H1 (cell line): ENCODE measurements at places on chromosomes 2 and 18. TPM values are rescaled to one million over a fixed set of nuclear protein-coding genes. Genes with fewer than 3 reads are reported as not detected.

- H3K27ac ChIP-seq: no peak overlapping the region
- H3K4me1 ChIP-seq: no peaks in the 10 kb centered on the region
- DNase-seq: no peak
- H3K4me3 ChIP-seq: no peak overlapping the region
- H3K36me3 ChIP-seq: no peaks in the 10 kb centered on the region
Measured at GRCh38 chr2:66790651-66791181, 355.8 kb downstream of the MEIS1 start.

DNA sequence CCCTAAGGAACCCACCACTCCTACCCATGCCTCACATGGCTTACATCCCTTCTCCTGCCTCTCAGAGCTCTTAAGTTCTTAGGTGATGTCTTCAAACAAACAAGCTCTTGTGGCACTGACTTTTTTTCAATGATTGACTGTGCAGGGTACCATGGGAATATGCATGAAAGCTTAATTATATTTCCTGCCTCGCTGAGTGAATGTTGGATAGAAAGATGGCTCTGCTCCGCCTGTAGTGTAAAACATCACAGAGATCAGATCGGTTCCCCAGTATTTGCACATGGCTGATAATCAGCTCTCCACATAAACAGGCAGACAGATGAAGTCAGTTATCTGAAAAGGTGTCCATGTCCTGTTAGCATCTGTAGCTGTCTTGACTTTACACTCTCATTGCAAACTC lies 820.8 kb downstream of the TDRD15 start:
- no peak for DNase-seq
- no peak overlapping the region for H3K4me3 ChIP-seq
- H3K27me3 ChIP-seq: no peaks in the 10 kb centered on the region
- no peaks in the 10 kb centered on the region for H3K4me1 ChIP-seq
- H3K27ac ChIP-seq: no peak overlapping the region
- no peaks in the 10 kb centered on the region for H3K36me3 ChIP-seq

GRCh38 chr18:8586941-8587340 lies 22.3 kb upstream of the RAB12 start:
- H3K4me3 ChIP-seq: no peak overlapping the region
- H3K27ac ChIP-seq: no peak overlapping the region
- DNase-seq: no peak
- H3K36me3 ChIP-seq: no peaks in the 10 kb centered on the region
- H3K27me3 ChIP-seq: no peaks in the 10 kb centered on the region

DNA sequence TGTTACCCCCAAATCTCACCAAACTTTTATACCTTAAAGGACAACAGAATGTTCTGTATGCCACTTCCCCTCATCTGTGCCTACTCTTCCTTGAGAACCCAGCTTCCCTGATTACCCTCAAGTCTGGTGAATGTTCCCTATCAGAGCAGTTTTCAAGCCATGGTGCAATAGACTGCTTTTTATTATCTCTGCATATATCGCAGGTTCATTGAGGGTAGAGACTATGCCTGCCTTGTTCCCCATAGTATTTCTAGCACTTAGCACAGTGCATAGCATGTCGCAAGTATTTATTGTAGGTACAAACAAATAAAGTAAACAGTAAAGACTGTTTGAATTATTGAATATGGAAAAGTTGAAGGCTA lies 146.6 kb downstream of the HAUS1 start:
- no peak overlapping the region for H3K4me3 ChIP-seq
- no peak overlapping the region for H3K27ac ChIP-seq
- DNase-seq: no peak
- no peaks in the 10 kb centered on the region for H3K27me3 ChIP-seq
- H3K4me1 ChIP-seq: peaks cover 2% of the 10 kb centered on the region; the same call in 1 of the 2 replicates
- H3K36me3 ChIP-seq: peaks cover 5% of the 10 kb centered on the region; the same call in 1 of the 2 replicates

DNA sequence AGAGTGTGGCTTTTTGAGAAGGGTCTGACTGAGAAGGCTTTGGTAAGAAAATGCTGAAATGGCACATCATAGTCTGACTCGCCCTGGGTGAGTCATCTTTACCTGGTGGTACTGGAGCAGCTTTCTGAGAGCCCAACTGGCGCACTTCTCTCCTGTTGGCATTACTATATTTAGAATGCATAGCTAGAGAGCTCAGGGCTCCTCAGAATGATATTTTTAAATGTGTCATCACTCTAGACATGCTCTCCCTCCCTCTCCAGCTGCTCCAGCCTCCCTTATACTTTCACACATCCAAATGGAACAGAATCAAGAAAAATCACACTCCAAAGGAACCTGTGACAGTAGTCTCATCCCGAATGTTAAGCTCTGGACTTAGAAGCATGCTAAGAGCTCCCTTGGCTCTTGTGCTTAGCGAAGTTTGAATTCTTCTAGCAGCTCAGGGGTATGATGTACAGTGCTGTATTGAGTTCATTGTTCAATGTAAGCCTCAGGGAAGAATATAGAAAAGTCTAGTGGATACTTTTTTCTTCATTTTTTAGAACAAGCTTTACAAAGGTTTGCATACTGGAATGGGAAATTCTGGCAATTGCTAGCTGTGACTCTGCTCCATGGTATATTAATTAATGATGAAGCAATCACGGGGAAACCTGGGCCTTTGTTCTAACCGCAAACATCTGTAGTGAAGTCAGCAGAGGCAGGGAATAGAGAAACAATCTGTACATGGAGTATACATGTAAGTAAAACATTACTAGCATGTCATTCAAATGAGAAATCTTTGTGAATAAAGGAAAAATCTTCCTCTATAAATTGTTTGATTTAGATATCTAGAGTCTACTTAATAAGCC lies 751.2 kb upstream of the NRXN1 start:
- H3K4me3 ChIP-seq: no peak overlapping the region
- DNase-seq: no peak
- no peak overlapping the region for H3K27ac ChIP-seq
- H3K27me3 ChIP-seq: no peaks in the 10 kb centered on the region

DNA sequence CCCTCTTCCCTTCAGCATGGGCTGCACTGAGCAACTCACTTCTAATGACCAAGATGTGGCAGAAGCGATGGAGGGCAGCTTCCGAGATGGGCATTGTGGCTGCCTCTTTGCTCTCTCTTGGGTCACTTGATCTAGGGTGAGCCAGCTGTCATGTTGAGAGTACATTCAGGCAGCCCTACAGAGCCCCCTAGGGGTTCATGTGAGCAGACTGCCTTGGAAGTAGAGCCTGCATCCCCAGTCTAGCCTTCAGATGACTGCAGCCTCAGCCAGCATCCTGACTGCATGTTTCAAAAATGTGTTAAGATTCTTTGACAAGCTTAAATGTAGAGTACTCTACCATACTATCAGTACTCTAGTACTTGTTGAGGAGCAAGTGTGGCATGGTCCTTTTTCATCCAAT lies 143.9 kb downstream of the NCK2 start:
- peaks cover 3% of the 10 kb centered on the region; the same call in 1 of the 2 replicates for H3K4me1 ChIP-seq
- no peak for DNase-seq
- H3K4me3 ChIP-seq: no peak overlapping the region
- no peaks in the 10 kb centered on the region for H3K27me3 ChIP-seq
- H3K36me3 ChIP-seq: no peaks in the 10 kb centered on the region

DNA sequence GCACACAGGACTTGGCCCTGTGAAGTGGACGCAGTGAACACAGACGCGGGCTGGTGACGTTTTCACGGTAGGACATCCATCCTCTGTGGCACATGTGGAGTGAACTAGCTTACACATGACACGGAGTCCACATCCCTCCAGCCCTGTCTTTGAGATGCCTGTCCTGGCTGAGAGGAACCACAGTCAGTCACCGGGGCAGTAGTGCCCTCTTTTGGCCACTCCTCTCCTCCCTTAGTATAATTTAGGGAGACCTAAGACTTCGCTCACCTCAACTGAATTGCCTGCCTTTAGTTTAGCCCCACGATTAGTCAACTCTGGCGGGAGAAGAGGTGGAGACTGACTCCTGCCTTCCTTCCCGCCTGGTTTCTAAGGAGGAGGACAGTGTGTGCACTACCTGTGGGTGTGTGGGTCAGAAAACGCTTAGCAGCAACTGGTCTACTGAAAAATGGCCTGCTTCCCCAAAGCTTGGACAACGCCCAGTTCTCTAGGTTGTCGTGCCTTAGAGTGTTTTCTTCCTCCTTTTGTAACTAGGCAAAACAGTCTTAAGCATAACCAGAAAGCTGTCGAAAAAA lies 70.6 kb downstream of the MBP start:
- H3K36me3 ChIP-seq: no peaks in the 10 kb centered on the region
- H3K4me3 ChIP-seq: no peak overlapping the region
- H3K4me1 ChIP-seq: peaks cover 11% of the 10 kb centered on the region

GRCh38 chr18:9842448-9842847 lies 43.3 kb upstream of the TXNDC2 start:
- peaks cover 11% of the 10 kb centered on the region; the same call in 1 of the 2 replicates for H3K4me1 ChIP-seq
- H3K27ac ChIP-seq: no peak overlapping the region
- no peaks in the 10 kb centered on the region for H3K27me3 ChIP-seq
- no peaks in the 10 kb centered on the region for H3K36me3 ChIP-seq
- no peak overlapping the region for H3K4me3 ChIP-seq
- no peak for DNase-seq

DNA sequence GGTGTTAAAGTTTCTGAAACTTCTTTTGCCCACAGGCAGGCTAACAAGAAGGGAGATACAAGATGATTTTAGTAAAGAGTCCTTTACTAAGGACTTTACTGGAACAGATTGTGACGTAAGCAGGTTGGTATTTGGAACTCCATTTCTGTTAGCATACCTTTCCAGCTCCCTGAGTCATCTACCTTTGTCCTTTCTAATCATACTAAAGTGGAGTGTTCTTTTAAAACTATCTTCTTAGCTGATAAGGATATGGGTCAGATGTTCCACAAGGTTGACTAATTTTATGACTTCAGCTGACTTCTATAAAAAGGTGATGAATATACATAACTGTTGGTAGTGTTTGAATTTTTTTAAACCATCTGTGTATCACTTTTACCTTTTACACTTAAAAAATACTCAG lies 21.1 kb downstream of the UGP2 start:
- peaks cover 17% of the 10 kb centered on the region for H3K36me3 ChIP-seq
- no peak overlapping the region for H3K27ac ChIP-seq
- no peak overlapping the region for H3K4me3 ChIP-seq
- no peaks in the 10 kb centered on the region for H3K27me3 ChIP-seq
- peaks cover 6% of the 10 kb centered on the region for H3K4me1 ChIP-seq

DNA sequence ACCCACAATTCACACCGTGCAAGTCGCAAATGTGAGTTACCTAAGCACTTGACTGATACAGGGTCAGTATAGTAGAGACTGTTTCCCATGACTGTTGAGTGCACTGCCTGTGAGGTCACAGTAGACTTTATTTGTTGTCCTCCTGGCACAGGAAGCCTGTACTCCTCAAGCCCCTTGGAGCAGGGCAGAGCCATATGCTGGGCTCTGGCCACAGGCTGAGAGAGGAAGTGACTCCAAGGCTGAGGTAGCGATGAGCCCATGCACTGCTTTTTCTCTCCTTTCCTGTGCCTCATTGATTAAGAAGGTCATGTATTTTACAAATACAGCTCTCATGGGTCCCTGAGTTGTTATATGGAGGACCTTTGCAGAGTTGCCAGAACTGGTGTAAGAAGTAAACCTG lies 287.7 kb downstream of the SRBD1 start:
- no peak for DNase-seq
- H3K27ac ChIP-seq: no peak overlapping the region
- no peaks in the 10 kb centered on the region for H3K27me3 ChIP-seq

DNA sequence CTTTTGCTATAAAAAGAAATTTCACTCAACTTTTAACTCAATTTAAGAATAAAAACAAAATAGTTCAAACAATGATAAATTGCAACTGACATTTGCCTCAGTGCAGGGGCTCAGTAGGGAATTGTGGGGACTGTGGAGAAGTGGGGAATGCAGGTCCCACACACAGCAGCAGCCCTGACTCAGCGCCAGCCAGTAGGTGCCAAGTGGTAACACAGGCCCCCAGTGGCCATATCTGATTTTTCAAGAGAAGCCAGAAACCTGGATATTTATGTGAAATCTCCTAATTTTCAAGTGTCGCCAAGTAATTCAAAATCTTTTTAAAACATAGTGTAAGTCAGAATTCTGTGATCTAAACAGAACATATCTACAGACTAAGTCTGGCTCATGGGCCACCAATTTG lies 186.3 kb downstream of the EN1 start:
- no peak for DNase-seq
- H3K36me3 ChIP-seq: no peaks in the 10 kb centered on the region
- no peaks in the 10 kb centered on the region for H3K4me1 ChIP-seq
- no peak overlapping the region for H3K27ac ChIP-seq
- H3K4me3 ChIP-seq: no peak overlapping the region
- H3K27me3 ChIP-seq: no peaks in the 10 kb centered on the region

- no peaks in the 10 kb centered on the region for H3K27me3 ChIP-seq
- DNase-seq: no peak
- peaks cover 11% of the 10 kb centered on the region for H3K4me1 ChIP-seq
- no peak overlapping the region for H3K4me3 ChIP-seq
- H3K27ac ChIP-seq: no peak overlapping the region
- no peaks in the 10 kb centered on the region for H3K36me3 ChIP-seq
Measured at GRCh38 chr2:71526141-71526540, 72.8 kb downstream of the DYSF start.

- H3K27ac ChIP-seq: no peak overlapping the region
- H3K4me3 ChIP-seq: no peak overlapping the region
- H3K27me3 ChIP-seq: no peaks in the 10 kb centered on the region
- DNase-seq: no peak
- no peaks in the 10 kb centered on the region; the same call in 1 of the 2 replicates for H3K4me1 ChIP-seq
Measured at GRCh38 chr18:64713284-64713683, 564.4 kb upstream of the LINC00305 start.

GRCh38 chr2:229726643-229727042 lies 12.3 kb upstream of the DNER start:
- no peak overlapping the region for H3K4me3 ChIP-seq
- no peak overlapping the region for H3K27ac ChIP-seq
- no peaks in the 10 kb centered on the region for H3K27me3 ChIP-seq
- no peaks in the 10 kb centered on the region for H3K36me3 ChIP-seq
- no peaks in the 10 kb centered on the region for H3K4me1 ChIP-seq

DNA sequence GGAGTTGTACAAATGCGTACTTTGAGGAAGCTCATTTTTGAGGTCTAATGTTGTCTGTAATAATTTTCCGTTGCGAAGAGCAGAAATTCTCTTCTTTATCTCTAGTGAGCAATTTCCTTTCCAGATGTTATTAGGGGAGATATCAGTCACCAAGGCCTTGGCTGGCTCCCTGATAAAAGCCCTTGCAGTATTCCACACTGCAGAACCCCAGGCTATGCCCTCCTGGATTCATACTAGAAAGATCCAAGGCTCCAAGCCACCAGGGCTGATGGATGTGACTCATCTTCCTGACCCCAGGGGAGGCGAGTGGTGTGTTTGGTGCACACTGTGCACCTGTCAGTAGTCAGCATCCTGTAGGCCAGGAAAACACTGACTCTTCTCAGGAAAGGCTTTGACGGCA lies 34.7 kb downstream of the INO80C start:
- no peak overlapping the region for H3K27ac ChIP-seq
- H3K27me3 ChIP-seq: no peaks in the 10 kb centered on the region
- no peaks in the 10 kb centered on the region for H3K36me3 ChIP-seq
- DNase-seq: no peak
- H3K4me3 ChIP-seq: no peak overlapping the region

DNA sequence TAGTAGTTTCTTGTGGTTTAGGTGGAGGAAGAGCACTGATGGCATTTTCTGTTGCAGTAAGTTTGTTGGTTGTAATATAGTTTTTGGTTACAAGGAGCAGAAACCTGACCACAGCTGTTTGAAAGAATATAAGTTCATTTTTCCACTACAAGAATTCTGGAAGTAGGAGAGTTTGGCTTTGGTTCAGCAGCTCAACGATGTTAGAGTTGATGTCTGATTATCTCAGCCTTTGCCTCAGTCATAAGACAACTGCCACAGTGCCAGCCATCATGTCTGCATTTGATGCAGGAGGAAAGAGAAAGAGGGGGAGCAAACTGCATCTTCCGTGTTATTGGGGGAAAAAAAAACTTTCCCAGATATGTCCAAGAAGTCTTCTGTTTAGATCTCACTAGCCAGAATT lies 119.1 kb downstream of the LYPD1 start:
- no peaks in the 10 kb centered on the region for H3K36me3 ChIP-seq
- no peak overlapping the region for H3K4me3 ChIP-seq
- H3K4me1 ChIP-seq: peaks cover 3% of the 10 kb centered on the region
- no peaks in the 10 kb centered on the region for H3K27me3 ChIP-seq
- no peak for DNase-seq

The PPP1CB gene
- 158 and 165 TPM in 2 replicates for total RNA-seq
